ENCODE measurements at places on chromosomes 16 and 17. TPM values are rescaled to one million over a fixed set of nuclear protein-coding genes. Genes with fewer than 3 reads are reported as not detected.

DNA sequence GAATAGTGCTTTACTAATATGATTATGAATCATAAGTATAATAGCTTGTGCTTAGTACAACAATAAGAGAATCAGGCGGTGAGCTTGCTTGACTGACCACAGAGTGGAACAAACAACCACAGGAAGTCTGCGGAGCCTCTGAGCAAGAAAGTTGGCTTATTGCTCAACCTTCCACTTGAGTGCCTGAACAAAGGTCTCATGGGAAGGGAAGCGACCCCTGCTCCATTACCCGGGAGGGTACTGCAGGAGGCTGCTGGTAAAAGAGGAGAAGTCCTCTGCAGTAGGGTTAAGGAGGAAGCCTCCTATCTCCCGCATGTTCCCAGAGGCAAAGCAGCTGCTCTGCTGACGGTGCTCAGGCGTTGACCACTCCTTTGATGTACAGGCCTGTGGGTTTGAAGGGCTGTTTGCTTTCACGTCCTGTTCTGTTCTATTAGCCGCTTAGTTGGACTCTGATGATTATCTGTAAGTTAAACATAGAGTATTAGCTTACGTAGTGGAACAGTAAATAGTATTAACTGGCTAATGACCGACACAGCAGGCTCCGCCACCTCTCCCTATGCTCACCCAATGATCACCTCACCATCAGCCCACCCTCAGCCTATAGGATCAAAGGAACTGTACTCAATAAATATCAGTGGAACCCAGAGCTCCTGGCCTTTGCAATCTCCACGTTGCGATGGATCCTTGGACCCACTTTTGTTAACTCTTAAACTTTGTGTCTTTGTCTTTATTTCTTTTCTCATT lies 17.5 kb downstream of the ALOX15B start:
- no peak for DNase-seq

- no peak for DNase-seq
These were observed 120.9 kb downstream of the HS3ST3A1 start for GRCh38 chr17:13480877-13481276.

OTOP3 gene
- not detected for total RNA-seq

DNA sequence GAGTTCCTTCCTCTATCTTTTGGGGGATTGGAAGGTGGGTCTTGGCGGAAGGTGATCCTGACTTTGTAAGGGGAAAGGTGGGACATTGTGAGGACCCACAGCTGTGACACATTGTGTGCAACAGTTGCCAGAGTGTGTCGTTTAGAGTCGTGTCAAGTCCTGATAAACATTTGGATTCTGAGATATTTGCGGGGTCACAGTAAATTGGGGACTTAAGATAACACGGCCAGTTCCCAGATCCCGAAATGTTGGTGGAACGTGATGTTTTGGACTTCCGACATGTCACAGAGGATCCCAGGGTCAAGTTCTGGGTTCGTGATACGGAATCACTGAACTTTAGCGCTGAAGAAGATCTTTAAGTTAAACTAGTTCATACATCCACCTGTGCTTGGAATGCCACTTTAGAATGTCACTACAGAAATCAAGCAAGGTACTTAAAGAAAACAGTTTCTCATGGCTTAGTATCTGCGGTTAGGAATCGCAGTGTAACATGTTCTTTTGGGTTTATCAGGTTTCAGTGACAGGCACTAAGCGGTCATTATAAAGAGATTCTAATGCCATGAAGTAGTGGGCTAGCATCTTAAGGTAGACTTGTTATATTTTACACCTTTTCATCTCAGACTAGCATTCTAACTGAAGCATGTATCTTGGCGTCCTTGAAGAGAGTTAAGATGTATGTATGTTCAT lies 815 bp downstream of the ATAD5 start:
- no peak for DNase-seq

- no peak for DNase-seq
These were observed 13.5 kb downstream of the ABR start for GRCh38 chr17:1166276-1166675.

DNA sequence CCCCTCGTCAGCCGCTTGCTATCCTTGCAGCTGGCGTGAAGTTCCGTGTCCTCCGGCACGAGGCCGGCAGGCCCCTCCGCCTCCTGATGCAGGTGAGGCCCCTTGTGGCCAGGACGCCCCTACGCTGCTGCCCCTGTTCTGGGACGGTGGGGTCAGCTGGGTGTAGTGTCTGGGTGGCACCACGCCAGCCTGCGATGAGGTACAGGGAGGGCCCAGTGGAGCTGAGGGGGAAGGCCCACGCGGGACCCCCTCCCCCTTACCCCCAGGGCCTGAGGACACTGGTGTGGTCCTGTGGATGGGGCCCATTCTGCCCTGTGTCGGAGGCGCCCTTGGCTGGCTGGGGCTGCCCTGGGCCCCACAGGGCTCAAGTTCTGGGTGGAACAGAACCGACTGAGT lies 7.7 kb upstream of the RAB40C start:
- DNase-seq: no peak

DNA sequence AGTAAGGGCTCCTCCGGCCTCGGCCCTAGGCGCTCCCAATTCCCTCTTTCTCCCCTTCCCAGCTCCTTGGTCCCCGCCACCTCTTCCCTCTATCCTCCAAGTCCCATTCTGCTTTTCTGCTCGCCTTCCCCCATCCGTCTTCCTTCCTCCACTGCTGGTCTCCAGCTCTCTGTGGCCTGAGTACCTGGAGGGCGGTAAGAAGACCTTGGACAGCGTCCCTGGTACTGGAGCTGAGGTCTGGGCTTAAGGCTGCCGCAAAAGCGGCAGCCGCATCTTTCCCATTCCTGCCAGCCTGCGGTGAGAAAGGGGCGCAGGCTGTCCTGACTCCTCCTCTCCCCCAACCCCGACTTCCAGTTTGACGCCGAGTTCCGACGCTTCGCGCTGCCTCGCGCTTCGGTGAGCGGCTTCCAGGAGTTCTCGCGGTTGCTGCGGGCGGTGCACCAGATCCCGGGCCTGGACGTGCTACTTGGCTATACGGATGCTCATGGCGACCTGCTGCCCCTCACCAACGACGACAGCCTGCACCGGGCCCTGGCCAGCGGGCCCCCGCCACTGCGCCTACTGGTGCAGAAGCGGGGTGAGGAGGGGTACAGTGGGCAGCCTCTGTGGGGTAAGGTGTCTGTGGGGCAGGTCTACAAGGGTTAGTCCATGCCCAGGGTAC lies 471 bp downstream of the PARD6A start:
- no peak for DNase-seq

TMED6 gene
- not detected for total RNA-seq

DNA sequence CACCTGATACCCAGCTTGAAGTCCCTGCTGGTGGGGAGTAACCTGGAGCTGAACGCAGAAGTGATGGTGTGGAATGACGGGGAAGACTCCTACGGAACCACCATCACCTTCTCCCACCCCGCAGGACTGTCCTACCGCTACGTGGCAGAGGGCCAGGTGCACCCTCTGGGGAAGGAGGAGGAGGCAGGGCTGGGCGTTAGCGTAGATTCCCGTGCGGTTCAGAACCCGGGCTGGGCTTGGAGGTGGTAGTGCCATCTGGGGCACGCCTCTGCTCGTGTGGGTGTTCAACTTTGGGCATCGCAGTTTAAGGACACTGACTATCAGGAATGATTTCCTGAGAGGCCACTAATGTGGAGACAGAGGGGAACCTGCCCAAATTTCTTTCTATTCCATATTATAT lies 18.3 kb downstream of the ITGAX start:
- no peak for DNase-seq

DNA sequence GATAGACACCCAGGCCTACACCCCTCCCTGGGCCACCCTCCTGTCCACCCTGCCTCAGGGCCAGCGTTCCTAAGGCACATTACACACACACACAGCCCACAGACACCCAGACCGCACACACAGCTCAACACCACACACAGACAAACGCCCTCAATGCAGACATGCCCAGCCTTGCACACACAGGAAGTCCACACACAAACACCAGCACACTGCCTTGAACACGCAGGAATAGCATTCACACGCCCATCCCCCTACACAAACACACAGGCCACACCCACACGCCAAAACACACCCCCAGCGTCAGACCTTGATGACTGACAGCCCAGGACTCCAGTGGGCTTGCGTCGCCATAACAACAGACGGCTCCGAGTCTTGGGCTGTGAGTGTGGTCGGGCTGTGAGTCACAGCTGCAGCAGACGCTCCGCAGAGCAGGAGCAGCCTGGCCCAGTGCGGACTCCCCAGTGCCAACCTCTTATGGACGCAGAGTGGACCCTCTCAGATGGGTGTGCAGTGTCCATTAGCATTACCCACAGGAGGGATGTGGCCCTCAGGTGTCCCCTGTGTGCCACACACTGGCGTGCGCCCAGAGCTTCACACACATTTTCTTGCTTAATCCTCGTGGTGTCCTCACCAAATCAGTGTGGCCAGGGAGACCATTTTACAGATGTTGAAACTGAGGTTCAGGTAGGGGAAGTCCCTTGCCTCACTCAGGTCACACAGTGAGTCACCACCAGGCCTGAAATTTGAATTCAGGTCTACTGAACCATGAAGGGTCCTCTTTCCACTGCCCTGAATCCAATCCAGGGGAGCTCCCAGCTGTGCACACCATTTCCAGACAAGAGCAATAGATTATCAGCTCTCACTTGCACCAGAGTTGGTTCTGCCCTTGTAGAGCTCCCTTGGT lies 17.8 kb upstream of the RAI1 start:
- peak; percentile 29 for DNase-seq

GRCh38 chr16:50489182-50489581 lies 59.0 kb upstream of the NKD1 start:
- DNase-seq: no peak

DNA sequence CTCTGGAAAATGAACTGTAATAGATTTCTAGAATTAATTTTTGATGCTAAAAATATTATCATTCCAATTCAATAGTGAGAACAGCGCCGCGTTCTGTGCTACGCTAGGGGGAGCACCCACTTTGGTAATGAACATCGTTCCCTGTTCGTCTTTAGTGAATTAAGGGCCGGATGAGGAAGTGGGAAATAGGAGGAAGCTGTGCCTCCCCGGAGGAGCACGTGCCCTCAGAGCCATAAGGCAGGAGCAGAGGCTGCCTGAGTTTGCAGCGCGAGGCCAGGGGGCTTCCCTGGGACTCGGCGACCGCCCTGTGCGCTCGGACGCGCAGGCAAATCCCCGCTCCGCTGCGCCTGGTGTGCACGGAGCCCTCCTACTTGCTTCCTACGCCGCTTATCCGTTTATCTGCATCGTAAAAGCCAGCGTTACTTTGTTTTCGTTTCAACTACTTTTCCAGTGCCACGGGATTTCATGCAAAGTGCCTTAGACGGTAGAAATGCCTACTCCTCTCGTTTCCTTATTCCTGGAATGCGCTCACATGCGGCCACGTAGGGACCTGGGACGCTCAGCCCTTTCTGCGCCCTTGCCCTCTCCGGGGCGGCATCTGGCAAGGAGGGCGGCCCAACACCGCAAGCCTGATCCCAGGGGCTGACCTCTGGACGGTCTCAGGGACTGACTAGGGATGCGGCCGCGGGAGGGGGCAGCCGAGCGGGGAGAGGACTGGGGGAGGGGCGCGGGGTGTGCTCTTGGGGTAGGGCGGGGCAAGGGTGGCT lies 76.4 kb downstream of the KCNJ12 start:
- peak; percentile 49 for DNase-seq

VASN gene
- total RNA-seq: 5.5 TPM
